NCI-H1694 (cell line): ENCODE measurements at places on chromosomes 6 and 20.

GRCh38 chr6:43758617-43759050 is 11.4 kb upstream of the VEGFA start:
- peak; percentile 36 for DNase-seq

- no peak for DNase-seq
Observed at GRCh38 chr20:15945289-15945688, 628.0 kb downstream of the KIF16B start.

DNA sequence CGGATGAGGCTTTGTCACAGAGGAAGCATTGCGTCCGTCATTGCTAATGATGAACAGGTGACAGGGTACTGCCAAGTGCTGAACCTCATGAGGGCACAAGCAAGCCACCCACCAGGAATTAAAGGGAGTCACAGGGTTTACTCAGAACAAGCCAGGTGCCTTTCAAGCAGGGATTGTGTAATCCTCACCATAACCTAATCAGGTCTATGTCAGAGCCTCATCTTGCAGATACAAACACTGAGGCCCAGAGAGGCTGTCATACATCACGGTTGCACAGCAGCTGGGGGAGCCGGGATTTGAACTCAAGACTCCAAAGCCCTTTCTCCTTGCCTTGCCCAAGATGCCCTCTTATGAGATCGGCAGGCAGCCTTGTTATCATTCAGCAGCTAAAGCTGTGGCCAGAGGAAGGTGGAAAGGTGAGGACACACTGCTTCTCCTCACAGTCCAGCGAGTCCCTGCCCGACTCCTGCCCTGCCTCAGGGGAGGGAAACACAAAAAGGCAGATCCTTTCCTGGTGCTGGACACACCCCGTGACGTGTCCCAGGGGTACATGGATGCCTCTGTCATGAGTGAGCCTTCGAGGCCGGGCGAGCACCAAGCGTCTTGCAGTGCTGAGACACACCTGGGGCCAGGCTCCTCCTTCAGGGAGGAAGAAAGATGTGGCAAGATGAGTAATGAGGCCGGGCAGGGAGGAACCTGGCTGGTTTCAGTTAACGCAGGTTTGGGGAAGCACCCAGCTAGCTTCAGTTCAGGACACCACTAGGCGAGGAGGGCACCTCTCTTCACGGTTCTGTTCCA is 214.9 kb downstream of the LY86 start:
- no peak for DNase-seq

GRCh38 chr6:27333642-27334040 is 21.6 kb upstream of the POM121L2 start:
- DNase-seq: no peak

DNA sequence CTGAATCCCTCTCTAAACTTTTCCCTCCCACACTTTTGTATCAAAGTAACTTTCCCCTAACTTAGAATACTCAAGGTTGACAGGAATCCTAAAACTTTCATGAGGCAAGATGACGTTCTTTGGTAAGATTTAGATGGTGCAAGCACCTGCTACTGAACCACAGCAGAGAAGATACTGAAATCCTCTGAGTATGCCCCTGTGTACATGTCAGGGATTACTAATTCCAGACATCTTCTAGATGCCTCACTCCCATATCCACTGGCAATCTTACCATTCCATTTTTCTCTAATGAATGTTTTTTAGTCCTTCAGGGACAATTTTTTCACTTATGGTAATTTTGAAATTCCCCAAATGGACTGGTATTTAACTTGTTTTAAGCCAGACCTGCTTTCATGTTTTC is 9.1 kb downstream of the APOBEC2 start:
- DNase-seq: no peak

DNA sequence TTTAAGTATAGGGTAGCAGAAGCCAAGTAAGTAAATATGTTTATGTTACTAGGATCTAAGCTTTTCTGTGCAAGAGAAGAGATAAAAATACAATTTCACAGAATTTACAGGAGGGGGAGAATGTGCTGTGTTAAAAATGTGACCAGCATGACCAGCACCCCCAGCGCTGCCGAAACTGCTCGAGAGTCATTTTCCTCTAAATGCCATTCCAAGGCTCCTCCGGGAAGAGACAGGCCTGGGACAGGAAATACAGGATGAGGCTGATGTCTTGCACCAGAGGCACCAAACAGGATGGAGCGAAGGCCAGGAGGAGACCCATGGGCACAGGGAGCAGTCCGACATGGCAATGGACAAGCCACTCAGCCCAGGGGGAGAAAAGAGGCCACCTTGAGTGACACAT is 21.1 kb downstream of the TAF4 start:
- no peak for DNase-seq

- no peak for DNase-seq
Observed at GRCh38 chr6:107237992-107238660, 122.8 kb upstream of the BEND3 start.

- DNase-seq: no peak
Observed at GRCh38 chr6:129454488-129454887, 255.5 kb downstream of the ARHGAP18 start.

DNA sequence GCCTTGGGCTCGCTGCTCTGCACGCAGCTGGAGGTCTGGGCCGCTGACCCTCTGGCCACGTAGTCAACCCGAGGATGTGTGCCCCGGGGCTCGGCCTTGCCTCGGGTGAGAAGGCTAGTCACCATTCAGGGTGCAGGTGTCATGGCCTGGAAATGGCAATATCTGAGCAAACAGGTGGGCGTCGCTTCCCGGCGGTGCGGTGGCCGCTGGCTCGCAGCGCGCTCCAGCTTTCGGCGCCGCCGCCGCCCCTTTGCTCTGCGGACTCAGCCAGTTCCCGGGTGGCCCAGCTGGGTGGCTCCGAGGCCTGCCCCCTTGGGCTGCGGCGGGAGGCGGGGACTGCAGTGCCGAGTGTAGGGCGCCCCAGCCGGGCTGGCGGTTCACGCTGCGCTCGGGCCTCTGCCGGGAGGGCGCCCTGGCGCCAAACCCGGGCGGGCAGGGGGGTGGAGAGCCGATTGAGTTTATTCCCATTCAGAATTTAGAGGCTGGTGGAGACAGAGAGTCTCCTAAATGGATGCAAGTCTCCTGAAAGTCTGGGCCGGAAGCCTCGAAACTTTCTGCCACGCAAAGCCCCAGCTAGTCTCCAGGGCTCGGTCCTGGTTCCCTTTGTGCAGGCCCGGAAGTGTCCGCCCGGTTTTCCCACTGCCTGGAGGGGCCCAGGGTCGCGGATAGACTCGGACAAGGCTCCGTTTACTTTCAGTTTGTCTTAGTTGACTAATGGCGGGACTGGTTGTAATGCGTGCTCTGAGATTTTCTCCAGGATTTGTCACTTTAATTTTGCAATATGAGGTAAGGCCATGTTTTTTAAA is 11.3 kb upstream of the TFAP2A start:
- DNase-seq: no peak

GRCh38 chr6:85464260-85464644 is 14.4 kb downstream of the NT5E start:
- no peak for DNase-seq

GRCh38 chr6:56245903-56246351 is 1.5 kb downstream of the COL21A1 start:
- no peak for DNase-seq

DNA sequence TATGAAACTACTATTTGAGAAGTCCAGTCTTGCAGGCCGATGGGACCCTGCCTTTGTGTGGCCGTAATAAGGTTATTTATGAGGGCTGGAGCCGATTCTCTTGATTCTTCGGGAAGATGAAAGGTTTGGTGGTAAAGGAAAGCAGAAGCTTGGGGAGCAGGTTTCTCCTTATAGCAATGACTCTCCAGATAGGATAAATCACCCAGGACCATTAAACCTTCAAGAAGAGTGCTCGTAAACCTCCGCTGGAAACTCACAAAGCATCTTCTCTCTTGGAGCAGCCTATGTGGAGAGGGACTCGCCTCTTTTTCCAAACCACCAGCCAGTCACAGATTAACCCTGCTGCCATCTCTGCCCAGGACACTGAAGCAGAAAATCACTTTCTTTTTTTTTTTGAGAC is 69.6 kb upstream of the SALL4 start:
- DNase-seq: no peak

GRCh38 chr6:49739423-49739822 is 4.8 kb downstream of the CRISP3 start:
- no peak for DNase-seq

GRCh38 chr6:1849691-1850090 is 240.0 kb downstream of the FOXC1 start:
- DNase-seq: no peak

DNA sequence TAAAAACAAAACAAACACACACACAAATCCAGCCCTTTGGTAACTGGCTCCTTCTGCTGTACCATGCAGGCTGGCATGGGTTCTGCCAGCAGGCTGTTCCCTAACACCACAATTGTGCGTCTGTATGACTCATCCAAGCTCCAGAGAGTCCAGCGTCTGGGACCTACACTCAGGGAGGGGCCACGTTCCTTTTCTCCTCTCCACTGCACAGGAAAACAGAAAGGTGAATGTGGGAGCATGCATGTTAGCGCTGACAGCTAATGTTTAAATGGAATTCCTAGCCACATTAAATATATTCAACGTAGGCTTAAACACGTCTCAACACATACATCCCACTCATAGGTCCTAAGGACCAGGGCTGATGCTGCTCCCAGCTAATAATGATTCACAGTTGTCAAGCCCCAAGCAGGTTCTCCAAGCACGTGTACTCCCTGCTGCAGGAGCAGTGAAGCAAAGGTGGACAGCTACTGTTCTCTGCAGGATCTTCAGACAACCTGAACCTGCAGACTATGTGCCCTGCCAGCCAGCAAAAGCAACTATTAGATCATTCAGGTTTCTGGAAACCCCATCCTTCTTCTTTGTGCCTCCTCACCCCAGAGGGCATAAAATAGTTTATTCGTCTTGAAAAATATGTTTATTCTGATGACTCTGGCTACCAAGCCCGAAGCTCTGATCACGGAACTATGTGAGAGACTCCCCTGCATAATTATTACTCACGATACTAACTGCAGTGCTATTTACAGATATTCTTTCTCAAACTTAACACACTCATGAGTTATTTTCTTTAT is 20.9 kb downstream of the MAP1LC3A start:
- peak; percentile 54 for DNase-seq

GRCh38 chr6:135974426-135974825 is 122.9 kb downstream of the PDE7B start:
- no peak for DNase-seq

DNA sequence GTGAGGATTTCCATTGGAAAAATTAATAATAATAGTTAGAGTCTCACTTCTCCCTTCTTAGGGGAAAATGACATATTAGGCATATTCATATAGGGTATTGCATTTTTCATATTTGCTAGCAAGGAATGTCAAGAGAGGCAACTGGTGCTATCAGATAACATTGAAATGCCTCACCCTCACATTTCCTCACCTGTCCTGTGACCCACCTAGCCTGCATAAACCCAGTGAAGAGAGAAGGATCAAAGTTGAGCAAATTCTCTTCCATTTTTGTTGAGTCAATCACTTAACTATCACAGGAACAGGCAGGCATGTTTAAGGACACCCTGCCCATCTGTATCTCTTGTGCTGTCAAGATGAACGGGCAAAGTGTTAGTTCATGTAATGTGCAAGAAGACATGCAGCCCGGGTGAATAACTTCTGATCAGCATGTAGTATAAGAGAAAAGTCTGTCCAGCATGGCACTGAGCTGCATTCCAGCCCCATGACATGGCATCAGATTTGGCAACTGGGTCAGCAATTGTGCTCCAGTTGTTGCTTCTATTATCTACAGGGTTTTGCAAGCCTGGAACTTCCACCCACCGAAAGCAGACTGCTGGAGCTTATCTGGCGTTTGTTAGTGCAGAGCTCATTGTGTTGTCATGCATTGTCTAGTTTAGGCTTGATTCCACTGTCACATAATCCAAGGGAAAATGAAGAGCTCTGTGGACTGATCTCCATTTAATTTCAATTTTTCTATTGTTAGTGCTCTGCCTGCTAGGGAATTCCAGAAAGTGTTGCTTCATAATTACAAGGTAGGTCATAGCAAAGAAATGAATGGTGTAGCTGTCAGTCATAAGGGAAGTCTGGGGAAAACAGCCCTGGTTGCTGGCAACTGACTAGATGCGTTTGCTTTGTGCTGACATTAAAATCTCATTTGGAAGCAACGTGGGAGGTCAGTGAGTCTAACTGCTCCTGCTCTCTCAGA is 138.4 kb upstream of the TNFAIP3 start:
- no peak for DNase-seq

- DNase-seq: no peak
Observed at GRCh38 chr6:28865401-28866204, 58.2 kb downstream of the TRIM27 start.

GRCh38 chr20:61267241-61267640 is 15.2 kb downstream of the CDH4 start:
- no peak for DNase-seq

GRCh38 chr6:69581581-69581980 is 215.2 kb downstream of the LMBRD1 start:
- DNase-seq: peak; percentile 11

DNA sequence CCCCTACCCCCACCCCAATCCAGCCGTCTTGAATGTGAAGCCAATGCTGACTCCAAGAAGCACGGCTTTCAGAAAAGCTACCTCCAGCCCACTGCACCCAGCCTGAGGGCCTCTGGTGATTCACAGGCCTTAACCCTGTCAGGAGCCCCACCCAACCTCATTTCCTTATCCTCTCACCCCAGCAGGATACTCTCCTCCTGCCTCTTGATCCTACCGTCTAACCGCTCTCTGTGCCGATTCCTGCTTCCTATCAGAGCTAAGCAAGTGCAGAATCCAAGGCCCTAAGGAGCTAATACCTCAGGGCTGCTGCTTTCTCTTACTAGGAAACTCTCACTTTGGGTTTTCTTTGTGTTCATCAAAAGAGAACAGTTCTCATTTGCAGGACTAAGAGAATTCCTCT is 47.2 kb downstream of the TRERF1 start:
- no peak for DNase-seq

DNA sequence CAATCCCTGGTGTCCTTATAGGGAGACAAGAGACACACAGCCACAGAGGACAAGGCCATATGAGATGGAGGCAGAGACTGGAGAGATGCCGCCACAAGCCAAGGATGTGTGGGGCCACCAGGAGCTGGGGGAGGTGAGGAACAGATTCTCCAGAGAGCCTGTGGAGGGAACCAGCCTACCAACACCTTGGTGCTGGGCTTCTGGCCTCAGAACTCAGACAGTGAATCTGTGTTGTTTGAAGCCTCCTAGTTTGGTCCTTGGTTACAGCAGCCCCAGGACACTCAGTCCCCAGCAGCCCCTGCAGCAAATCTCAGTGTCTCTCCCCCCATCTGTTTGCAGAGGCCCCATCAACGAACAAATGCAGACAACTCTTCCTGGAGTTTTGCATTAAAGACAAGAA is 73.2 kb upstream of the BHLHE23 start:
- no peak for DNase-seq

GRCh38 chr20:58673119-58673518 is 19.5 kb upstream of the NPEPL1 start:
- no peak for DNase-seq

GRCh38 chr20:25317351-25318075 is 69.6 kb downstream of the PYGB start:
- DNase-seq: no peak

- DNase-seq: no peak
Observed at GRCh38 chr6:2840749-2841061, 958 bp downstream of the SERPINB1 start.
